Pons (tissue), 1 donor: ENCODE measurements at places on chromosomes 2 and 18.

- DNase-seq: no peak
Measured at GRCh38 chr2:181125359-181125758, 145.0 kb downstream of the UBE2E3 start.

DNA sequence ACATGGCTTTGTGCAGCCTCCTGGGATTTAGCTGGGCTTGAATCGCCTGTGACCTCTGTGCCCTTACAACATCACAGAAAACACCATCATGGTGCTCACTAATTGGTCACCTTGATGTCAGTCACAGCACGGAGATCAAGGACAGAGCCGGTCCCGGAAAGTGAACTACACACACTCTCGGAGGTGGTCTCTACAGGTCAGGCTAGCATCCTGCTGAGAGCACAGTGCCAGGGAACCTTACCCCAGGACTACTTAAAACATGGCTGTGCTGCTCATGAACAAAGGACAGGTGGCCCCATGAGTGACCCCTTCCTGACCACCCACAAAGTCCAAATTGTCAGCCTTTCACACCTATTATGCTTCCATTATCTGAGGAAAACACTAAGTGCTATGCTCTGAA lies 1782.1 kb upstream of the CELF4 start:
- DNase-seq: no peak

- DNase-seq: no peak
Measured at GRCh38 chr2:71832844-71833243, 314.8 kb downstream of the CYP26B1 start.

DNA sequence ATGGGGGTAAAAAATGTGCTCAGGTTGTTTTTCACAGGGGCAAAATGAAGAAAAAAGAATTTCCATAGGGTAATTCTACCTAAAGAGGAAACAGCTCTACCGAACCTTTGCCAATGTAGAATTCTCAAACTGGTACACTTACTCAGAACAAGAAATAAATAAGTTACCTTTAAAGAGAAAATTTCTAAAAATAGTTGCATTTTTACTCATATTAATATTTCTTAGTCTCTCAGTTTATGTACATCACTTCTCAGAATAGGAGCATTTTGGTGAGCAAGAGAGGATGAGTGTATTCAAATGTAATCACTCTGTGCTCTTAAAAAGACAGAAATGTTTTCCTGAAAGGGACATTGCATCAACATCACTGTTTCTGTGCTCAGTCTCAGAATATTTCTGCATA lies 574.7 kb upstream of the SLC8A1 start:
- no peak for DNase-seq

- DNase-seq: no peak
Measured at GRCh38 chr2:85033388-85033787, 62.4 kb downstream of the KCMF1 start.

- DNase-seq: peak; percentile 80
Measured at GRCh38 chr2:73952499-73953446, 26.1 kb downstream of the DGUOK start.

DNA sequence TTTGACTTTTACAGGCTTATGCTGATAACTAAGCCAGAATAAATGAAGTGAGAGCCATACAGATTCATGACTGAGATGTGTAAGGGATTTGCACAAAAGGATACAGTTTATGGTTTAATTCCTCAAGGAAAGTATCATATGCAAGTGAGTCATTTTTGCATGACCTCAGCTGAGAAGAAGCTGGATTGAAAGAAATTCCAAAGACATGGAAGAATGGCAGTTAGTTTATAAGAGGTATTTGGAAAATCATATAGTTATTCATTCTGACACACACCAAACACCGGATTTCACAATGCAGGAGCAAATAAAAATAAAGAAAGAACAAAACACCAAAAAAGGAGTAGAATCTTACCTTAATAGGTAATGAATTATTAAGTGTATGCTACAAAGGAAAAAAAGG lies 83.2 kb upstream of the RND3 start:
- DNase-seq: no peak

DNA sequence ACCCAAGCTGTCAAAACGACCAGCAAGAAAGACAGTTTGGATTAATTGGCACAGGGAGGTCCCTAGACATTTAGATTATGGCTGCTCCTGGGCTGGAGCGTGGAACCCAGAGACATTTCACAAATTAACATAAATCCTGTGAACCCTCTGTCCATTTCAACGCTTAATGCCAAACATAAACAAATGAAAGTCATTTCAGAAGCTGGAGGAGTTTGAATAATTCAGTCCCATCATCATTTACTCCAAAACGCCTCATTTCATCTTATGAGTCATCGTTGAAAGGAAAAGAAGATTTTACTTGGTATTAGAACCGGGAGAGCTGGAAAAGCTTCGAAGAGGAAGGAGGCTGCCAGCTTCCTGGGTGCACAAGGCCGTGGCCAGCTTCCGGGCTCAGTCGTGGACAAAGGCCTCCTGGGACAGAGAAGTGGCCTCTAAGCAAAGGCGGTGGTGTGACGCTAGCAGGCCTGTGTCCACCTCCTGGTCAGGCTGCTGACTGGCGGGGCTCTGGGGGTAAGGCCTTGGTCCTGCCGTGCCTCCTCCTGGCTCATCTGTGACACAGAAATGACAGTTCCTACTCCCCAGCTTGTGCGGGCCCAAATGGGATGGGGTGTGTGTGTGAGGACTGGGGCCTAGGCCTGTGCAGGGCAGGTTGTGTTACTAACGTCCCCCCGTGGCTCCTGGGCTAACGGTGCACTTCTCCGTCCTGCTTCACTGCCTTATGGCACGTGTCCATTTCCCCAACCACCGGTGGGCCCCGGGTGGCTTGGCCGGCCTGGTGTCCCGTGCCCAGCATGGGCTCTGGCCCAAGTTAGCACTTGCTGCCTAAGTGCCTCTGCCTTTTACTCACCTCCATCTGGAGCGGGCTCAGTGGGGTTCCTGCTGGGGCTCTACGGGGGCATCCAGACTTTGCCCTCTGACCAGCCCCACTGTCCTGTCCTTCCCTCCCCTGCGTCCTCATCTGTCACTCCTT lies 71.6 kb downstream of the RRM2 start:
- no peak for DNase-seq

DNA sequence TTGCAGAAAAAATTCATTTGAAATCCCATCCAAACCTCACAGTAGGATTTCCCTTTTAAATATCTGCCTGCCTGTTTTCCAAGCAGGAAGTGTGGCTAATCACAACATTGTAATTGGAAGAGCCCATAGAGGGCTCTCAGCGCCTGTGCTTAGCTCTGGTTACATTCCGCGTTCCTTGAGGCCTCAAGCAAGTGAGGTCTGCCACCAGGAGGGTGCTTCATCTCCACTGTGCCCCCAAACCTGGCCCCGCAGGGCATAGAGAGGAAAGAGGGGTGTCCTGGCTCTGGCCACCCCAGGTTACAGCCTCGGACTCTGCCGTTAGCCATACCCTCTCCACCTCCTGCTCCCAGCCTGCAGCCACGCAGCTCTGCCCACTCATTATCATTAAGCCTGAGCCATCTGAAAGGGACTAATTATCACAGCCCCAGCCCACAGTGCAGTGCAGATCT lies 214.8 kb downstream of the SP3 start:
- peak; percentile 11 for DNase-seq

DNA sequence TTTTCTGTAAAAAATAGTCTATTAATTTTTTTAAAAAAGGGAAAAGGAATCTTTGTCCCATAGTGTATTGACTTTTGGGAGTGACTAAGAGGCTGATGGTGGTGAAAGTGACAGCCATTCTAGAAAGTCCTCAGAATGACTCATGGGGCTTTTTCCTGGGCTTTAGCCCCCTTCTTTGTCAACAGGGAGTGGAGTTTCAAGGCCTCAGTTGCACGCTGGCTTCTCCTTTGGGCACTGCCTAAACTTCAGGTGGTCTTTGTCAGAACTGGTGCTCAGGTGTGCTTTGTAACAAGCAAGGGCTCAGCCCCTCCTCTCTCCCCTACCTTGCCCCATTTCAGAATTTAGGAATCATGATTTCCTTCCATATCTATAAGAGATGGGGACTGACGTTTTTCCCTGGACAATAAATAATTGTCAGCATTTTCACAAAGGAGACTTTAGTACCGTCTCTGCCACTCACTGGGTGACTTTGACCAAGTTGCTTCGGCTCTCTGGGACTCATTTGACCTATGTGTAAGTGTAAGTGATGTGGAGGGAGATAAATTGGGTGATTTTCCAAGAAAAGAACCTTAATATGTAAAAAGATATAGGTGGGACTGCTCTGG lies 61.2 kb upstream of the IGFBP2 start:
- no peak for DNase-seq

DNA sequence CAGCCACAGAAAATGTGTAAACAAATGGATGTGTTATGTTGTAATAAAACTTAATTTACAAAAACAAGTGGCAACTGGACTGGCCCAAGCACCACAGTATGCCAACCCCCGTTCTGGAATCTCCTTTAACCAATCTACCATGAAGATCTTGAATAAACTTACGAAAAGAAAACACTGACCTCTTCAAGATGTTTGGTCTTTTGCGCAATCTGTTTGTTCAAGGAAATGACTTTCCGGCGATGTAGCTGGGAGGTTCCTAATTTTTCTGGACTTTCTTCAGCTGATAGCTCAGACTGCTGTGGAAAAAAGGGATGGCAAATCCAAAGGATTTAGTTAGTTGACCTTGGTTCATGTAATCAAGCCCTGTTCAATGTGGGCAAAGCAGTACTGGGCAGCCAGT lies 55.7 kb downstream of the CCDC93 start:
- no peak for DNase-seq

- no peak for DNase-seq
Measured at GRCh38 chr2:205731583-205731981, 49.3 kb downstream of the NRP2 start.

DNA sequence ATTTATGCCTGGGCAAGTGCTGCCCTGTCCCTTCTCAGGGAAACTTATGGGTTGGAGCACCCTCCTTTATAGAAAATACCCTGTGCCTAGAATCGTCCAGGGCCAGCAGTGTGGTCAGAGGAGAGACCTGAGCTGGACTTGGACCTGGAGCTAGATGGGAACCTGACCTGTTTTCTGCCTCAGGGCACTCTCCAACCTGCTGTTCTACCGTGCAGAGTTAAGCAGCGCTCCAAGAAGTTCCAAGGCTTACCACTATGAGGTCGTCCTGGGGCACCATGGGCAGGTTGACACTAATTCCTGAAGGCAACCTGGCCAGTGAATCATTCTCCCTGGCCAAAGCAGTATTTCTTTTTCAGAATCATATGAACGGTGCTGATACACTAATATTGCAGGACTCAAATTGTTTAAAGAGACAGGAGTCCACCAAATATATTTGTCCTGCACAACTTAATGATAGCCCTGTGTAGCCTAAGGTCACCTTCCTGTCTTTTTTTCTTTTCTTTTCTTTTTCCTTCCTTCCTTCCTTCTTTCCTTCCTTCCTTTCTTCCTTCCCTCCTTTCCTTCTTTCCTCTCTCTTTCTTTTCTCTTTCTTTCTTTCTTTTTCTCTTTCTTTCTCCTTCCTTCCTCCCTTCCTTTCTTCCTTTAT lies 455.4 kb upstream of the HNMT start:
- DNase-seq: no peak

GRCh38 chr18:24388957-24389356 lies 8.7 kb downstream of the OSBPL1A start:
- DNase-seq: no peak

- DNase-seq: no peak
Measured at GRCh38 chr2:98013407-98014042, 17.8 kb upstream of the TMEM131 start.

GRCh38 chr2:109613081-109613921 lies 465 bp downstream of the SEPTIN10 start:
- peak; percentile 47 for DNase-seq

DNA sequence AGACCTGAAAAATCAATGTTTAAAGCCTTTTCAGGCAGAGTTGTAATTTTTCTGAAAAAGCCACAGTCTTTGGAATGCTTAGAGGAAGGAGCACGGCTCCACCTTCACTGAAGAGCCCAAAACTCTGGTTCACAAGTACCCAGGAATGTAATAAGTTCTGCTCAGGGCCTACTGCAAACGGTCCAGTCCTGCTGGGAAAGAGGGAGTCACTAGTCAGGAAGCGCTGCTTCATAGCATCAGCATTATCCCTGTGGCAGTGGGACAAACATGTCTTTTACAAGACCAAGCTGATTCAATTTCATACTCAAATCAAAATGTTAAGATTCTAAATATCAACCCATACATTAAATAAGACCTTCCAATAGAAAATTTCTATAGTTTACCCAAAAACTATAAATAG lies 152.9 kb upstream of the PGAP1 start:
- DNase-seq: peak; percentile 80

GRCh38 chr2:130864830-130865800 lies 28.4 kb downstream of the ARHGEF4 start:
- DNase-seq: no peak

GRCh38 chr2:62934517-62934916 lies 116.1 kb upstream of the OTX1 start:
- no peak for DNase-seq

GRCh38 chr2:225272173-225272572 lies 127.3 kb upstream of the NYAP2 start:
- DNase-seq: no peak

DNA sequence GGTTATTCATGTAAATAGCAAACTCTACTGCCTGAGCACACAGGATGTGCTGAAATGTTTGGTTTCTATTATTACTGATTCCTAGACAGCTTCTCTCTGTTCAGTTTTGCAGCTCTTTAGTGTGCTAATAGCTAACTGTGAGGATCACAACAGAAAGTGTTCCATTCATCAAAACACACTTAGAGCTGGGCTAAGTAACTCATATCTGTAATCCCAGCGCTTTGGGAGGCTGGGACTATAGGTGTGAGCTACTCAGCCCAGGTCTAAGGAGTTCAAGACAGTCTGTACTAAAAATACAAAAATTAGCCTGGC lies 63.2 kb downstream of the MOGAT1 start:
- DNase-seq: no peak

- DNase-seq: no peak
Measured at GRCh38 chr2:226752887-226753286, 46.7 kb downstream of the IRS1 start.

- DNase-seq: no peak
Measured at GRCh38 chr2:142280831-142281230, 150.0 kb upstream of the LRP1B start.

DNA sequence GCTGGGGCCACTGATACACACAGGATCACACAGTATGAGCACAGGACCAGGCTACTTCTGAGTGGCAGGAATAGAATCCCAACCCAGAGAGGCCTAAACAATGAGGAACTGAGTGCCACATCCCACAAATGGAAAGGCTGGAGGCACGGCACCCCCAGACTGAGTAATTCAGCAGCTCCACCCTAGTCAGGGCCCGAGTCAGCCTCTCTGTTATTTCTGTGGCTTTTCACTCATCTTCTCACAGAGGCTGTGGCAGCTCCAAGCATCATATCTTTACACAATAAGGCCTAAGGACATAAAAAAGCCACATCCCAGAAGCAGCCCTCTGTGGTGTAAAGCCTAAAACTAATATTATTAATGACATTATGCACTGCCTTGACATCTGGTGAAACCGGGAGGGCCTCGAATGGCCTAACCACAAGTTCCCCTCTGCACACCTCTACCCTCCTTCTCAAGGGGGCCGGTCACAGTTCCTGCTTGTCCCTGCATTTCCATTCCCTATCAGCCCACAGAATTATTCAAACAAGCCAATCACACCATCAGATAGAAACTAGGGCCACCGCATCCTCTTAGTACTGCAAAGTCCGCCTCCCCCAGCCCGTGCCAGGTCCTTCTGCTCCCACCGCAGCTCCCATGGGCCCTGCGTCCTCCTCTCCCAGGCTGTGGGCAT lies 12.5 kb upstream of the MAL start:
- DNase-seq: no peak
